ENCODE measurements at places on chromosomes 6 and 20. TPM values are rescaled to one million over a fixed set of nuclear protein-coding genes. Genes with fewer than 3 reads are reported as not detected.

PBOV1 gene
- total RNA-seq = not detected

KIZ gene
- total RNA-seq = 20.1 TPM

DNA sequence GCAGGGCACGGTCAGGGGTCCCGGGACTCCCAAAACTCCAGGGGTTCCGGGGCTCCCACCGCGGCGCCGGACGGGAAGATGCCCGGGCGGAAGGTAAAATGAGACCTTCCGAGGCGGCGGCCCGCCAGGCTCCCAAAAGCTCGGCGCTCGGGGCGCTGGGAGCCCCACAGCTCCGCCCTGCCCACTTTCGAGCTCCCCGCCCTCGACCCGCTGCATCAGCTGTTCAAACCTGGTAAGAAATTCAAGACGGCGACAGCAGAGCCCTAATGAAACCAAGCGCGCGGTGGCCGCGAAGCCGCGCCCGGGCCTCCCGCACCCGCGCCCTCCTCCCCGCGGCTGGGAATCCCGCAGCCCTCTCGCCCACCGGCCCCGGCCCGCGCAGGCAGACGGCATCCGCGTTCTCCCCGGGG is 369 bp downstream of the SLC4A11 start:
- peaks cover 28% of the 10 kb centered on the region for H3K4me1 ChIP-seq
- H3K36me3 ChIP-seq = no peaks in the 10 kb centered on the region
- DNase-seq = no peak
- no peak overlapping the region for H3K27ac ChIP-seq

DNA sequence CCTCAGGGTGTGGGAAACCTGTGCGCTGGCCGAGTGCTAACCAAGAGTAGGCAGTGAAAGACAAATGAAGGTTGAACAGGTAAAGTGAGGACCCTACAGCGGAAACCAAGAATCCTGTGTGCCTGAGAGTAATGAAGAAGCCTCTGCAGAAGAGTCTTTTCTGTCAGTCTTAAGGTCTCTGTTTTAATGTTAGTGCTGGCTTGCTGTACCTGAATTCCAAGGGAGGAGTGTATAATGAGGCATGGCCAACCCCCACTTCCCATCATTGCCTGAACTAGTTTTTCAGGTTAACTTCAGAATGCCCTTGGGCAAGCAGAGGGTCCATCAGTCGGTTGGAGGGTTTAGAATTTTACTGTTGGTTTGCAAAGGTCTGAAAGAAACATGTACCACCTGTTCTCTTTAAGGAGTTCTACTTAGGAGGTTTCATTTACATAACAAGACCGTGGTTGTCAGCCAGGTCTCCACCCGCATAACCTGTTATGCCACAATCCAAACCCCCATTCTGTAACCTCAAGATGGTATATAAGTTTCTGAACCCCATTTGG is 589 bp upstream of the PDCD2 start:
- H3K36me3 ChIP-seq = peaks cover 30% of the 10 kb centered on the region
- H3K4me3 ChIP-seq = peak overlapping the region; percentile 78
- H3K4me1 ChIP-seq = peaks cover 17% of the 10 kb centered on the region
- H3K27ac ChIP-seq = peak overlapping the region; percentile 96

IL17A gene
- not detected for total RNA-seq

SIRPD gene
- 8.2 TPM for total RNA-seq

- H3K36me3 ChIP-seq = peaks cover 1% of the 10 kb centered on the region
- H3K27ac ChIP-seq = no peak overlapping the region
- no peak overlapping the region for H3K4me3 ChIP-seq
- no peak for DNase-seq
- no peaks in the 10 kb centered on the region for H3K4me1 ChIP-seq
Measured at GRCh38 chr20:6783752-6784151, 16.3 kb downstream of the BMP2 start.

ZKSCAN8 gene
- 24.7 TPM for total RNA-seq

GRCh38 chr6:49541210-49541724 is 9.2 kb upstream of the C6orf141 start:
- no peaks in the 10 kb centered on the region for H3K27me3 ChIP-seq
- H3K4me1 ChIP-seq = no peaks in the 10 kb centered on the region
- DNase-seq = no peak
- no peaks in the 10 kb centered on the region for H3K36me3 ChIP-seq
- no peak overlapping the region for H3K4me3 ChIP-seq

WFDC10B gene
- not detected for total RNA-seq

PDYN gene
- total RNA-seq = not detected

SAMD5 gene
- total RNA-seq = 2.7 TPM

GTF3C6 gene
- total RNA-seq = 45.3 TPM

DNA sequence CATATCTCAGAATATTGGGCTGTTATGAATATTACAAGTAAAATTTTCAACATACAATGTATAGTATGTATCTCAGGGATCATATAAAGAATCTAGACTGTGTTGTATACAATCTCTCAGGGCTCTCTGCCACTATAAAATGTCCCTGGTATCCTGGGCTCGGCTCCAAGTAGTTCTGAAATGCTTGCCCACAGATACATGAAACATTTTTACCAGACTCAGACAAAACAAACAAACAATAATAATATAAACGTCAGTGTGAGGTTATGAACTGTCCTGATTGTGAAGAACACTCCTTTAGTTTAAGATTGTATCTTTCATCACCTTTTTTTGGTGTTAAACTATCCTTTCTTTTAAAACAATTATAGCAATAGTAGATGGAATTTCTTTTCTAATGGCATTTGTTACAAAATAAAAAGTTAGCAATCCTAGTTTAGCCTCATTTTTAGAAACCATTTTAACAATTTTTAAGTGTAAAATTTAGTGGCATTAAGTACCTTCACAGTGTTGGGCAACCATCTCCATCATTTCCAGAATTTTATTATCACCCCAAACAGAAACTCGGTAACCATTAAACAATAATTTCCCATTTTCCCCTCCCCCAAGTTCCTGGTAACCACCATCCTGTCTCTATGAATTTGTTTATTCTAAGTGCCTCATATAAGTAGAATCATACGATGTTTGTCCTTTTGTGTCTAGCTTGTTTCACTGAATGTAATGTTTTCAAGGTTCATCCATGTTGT is 17.4 kb upstream of the LY86 start:
- no peaks in the 10 kb centered on the region for H3K36me3 ChIP-seq
- H3K4me1 ChIP-seq = no peaks in the 10 kb centered on the region
- no peak overlapping the region for H3K27ac ChIP-seq
- DNase-seq = no peak
- H3K4me3 ChIP-seq = no peak overlapping the region
- no peaks in the 10 kb centered on the region for H3K27me3 ChIP-seq

DNA sequence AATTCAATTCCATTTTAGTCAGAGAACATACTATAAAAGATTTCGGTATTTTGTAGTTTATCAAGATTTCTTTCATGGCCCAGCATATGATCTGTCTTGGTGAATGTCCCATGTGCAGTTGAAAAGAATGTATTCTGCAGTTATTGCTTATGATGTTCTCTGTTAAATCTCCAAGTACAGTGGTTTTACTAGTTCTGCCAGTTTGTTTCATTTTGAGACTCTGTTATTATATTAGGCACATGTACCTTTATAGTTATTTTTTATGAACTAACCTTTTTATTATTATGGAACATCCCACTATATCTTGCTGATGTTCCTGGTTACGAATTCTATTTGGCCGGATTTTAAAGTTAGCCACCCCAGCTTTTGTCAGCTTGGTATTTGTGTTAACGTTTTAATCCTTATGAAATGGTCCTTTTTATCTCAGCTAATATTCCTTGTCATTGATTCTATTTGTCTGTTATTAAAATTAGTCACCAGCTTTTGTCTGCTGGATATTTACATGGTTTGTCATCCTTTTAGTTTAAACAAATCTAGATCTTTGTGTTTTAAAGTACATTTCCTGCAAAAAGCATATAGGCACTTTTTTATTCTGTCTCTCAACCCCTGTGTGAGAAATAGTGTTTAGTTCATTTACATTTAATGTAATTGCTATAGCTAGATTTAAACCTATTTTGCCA is 48.9 kb downstream of the VTA1 start:
- H3K4me3 ChIP-seq = no peak overlapping the region
- no peak for DNase-seq
- H3K36me3 ChIP-seq = peaks cover 7% of the 10 kb centered on the region
- no peaks in the 10 kb centered on the region for H3K27me3 ChIP-seq

DNA sequence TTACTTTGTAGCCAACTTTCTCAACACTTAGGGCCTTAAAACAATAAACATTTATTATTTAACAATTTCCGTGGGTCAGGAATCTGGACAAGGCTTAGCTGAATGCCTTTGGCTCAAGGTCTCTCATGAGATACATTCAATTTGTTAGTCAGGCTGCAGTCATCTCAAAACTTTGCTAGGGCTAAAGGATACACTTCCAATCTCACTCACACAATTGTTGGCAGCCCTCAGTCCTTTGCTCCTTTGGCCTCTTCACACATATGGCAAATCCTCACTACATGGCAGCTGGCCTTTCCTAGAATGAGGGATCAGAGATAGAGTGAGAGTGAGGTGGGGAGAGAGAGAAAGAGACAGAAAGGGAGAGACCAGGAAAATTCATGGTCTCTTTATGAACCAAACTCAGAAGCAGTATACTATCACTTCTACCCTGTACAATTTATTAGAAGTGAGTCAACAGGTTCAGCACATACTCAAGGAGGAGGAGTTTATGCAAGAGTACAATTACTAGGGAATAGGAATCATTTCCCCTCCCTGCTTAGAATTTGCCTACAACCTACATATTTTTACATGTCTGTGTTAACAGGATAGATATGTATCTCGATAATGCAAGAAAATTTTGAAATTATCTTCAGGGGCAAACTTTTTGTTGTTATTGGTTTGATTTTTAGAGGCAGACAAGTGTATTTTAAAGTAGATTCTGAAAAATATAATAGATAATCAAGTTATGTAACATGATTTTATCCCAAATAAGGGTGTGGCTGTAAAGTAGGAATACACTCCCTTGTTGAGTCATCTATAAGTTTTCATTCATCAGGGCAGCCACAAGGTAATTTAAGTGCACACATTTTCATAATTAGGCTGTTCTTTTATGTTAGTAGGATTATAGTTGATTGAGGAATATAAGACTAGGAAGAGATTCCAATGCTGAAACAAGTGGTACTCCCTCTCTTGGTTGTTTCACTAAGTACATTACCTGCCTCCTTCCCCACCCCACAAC is 85.9 kb upstream of the HMGCLL1 start:
- DNase-seq = no peak
- H3K36me3 ChIP-seq = no peaks in the 10 kb centered on the region
- H3K4me1 ChIP-seq = no peaks in the 10 kb centered on the region
- no peak overlapping the region for H3K4me3 ChIP-seq
- no peak overlapping the region for H3K27ac ChIP-seq

CGA gene
- total RNA-seq = not detected

- DNase-seq = peak; percentile 38
- no peaks in the 10 kb centered on the region for H3K27me3 ChIP-seq
- H3K4me3 ChIP-seq = no peak overlapping the region
- no peak overlapping the region for H3K27ac ChIP-seq
- H3K4me1 ChIP-seq = peaks cover 15% of the 10 kb centered on the region
- no peaks in the 10 kb centered on the region for H3K36me3 ChIP-seq
Measured at GRCh38 chr20:51341581-51341980, 200.9 kb downstream of the NFATC2 start.

CLVS2 gene
- total RNA-seq = not detected

GJA1 gene
- 3.7 TPM for total RNA-seq

GRCh38 chr6:13427801-13428582 is 59.4 kb downstream of the GFOD1 start:
- peak overlapping the region; percentile 70 for H3K27ac ChIP-seq
- H3K4me1 ChIP-seq = peaks cover 92% of the 10 kb centered on the region
- H3K4me3 ChIP-seq = peak overlapping the region; percentile 45
- peak; percentile 91 for DNase-seq

ANKRD66 gene
- total RNA-seq = not detected

GRCh38 chr6:4355241-4355640 is 219.9 kb upstream of the ECI2 start:
- no peaks in the 10 kb centered on the region for H3K36me3 ChIP-seq
- H3K4me1 ChIP-seq = no peaks in the 10 kb centered on the region
- no peak overlapping the region for H3K4me3 ChIP-seq
- no peak overlapping the region for H3K27ac ChIP-seq
- H3K27me3 ChIP-seq = no peaks in the 10 kb centered on the region

- no peak for DNase-seq
- H3K27ac ChIP-seq = no peak overlapping the region
- H3K4me1 ChIP-seq = no peaks in the 10 kb centered on the region
- H3K27me3 ChIP-seq = no peaks in the 10 kb centered on the region
- H3K36me3 ChIP-seq = no peaks in the 10 kb centered on the region
Measured at GRCh38 chr6:82554666-82555065, 191.0 kb downstream of the TPBG start.

CCR6 gene
- total RNA-seq = 20.1 TPM

KIF6 gene
- 0.33 TPM for total RNA-seq

DNA sequence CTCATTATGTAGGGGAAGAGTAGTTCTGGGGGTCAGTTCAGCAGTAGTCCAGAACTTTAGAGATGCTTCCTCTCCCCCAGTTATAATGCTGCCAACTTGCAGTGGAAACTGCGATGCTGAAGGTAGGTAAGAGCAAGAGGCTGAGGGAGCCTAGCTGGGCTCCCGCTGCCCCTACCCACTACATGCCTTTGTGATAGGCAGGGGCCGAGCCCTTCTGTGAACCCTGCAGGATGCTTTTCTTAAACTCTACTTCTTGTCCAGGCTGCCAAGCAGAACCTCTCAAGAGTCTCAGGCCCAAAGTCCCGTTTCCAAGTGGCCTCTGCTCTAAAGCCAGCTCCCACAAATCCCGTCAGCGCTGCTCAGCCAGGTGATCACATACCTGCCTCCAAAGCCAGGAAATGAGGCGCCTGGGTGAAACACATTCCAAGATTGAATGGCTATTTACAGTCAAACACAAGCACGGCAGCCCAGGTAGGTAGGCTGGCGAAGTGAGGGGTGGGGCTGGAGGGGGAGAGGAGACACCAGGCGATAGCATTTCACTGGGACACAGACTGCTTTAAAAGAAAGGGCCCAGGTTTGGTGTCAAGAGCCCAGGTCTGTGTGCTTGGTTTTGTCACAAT is 150.7 kb downstream of the CD24 start:
- no peak for DNase-seq
- no peak overlapping the region for H3K4me3 ChIP-seq
- no peaks in the 10 kb centered on the region for H3K4me1 ChIP-seq
- H3K27me3 ChIP-seq = no peaks in the 10 kb centered on the region
- no peak overlapping the region for H3K27ac ChIP-seq
- H3K36me3 ChIP-seq = no peaks in the 10 kb centered on the region

SPATS1 gene
- total RNA-seq = not detected

DNA sequence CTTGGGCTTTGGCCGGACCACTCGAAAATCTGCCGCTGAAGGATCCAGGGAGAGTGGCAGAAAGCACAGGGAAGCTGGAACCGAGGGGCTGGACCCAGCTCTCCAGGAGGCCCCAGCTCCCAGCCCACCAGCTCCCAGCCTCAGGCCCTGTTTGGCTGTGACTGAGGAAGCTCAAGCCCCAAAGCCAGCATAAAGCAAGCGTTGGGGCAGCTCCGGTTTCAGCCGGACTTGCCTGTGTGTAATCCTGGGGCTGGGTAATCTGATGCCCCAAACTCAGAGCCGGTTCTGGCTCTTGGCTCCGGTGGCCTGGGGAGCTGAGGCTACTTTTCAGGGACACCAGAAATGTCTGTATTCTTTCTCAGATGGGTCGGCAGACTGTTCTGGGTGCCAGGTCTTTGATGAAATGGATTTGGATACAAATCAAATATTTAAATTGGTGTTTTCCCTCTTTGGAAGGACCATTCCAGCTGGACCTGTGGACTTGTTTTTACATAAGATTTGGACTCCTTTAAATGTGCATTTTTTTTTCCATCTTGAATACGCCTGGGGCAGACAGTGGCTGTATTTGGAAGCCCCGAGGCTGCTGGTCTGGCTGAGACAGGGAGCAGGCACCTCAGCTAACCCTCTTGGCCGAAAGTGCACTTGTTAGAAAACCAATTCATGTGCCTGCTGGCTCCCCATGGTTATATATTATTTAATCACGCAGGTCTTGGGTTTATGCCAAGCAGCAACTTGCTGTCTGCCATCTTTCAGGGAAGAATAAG is 29.7 kb downstream of the RPP40 start:
- DNase-seq = no peak
- H3K4me3 ChIP-seq = no peak overlapping the region
- H3K4me1 ChIP-seq = no peaks in the 10 kb centered on the region
- H3K27me3 ChIP-seq = no peaks in the 10 kb centered on the region

Data from spleen (tissue), 13 donors.